ENCODE measurements at places on chromosomes 4 and X.
A peak's percentile ranks its signal among the peaks of the same experiment; 100 is the strongest.

- no peak for DNase-seq
Measured at GRCh38 chr4:152189451-152190179, 346.3 kb downstream of the FBXW7 start.

DNA sequence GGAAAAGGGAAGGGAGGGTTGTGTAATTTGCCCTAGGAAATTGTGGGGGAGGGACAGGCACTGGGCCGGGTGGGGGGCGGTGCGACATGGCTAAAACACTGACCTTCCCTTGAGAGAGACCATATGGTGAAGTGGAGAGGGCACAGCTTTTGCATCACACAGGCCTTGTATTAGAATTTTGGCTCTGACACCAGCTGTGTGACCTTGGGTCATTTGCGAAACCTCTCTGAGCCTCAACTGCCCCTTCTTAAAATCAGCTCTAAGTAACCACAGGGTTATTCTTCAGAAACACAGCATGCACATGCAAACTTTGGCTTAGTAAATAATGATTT, 25.8 kb downstream of the PDGFRA start:
- no peak for DNase-seq

DNA sequence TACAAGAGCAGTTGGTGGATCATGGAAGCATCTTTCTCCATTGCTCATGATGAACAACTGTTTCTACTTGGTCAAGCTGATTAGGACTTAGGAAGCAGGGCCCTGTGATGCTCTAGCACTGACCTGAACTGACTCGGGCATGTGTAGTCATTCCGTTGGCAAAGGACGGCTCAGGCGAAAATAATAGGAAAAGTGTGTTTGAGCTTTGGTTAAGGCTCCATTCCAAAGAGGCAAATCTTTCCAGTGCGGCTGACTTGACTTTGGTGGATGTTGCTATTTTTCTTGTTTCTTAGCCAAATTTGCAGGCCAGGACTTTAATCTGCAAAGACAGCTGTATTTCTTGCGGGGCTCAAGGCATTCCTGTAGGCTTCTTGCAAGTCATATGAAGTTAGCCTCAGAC, 39.5 kb downstream of the ZNF518B start:
- DNase-seq = no peak

DNA sequence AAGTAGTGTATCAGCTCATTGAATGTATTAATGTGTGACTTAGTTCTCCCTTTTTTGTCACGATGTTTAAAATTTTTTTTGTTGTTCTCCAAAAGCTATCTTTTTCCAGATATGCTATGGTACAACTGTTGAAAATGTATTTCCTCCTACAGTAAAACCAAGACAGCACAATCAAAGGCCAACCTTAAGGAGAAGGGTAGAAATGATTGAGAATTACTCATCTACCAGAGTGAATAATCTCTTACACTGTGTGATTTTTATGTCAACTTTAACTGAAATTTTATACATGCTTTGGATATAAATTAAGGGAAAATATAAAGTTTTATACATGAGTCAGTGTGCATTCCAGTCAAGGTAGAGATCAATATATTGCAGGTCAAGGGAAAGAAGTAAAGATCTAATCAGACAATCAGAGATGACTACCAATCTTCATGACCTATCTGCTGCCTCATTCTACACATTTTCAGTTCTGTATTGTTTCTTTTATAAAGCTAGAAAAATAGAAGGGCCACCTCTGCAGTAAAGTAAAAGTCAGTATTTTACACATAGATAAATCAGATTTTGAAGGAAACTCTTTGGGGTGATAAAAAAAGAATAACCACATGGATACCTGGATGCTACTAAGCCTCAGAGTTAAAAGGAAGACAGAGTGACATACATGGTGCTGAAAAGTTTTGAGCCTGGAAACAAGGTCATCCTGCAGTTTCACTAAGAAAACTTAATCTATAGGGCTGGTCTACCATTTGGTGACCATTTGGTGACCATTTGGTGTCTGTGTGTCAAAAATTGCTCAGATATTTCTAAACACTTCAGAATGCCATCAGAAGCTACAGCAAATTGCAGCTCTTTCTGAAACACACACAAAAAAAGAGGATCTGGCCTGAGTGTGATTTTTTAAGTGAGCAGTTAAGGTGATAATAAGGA, 1.6 kb downstream of the FAM13A start:
- no peak for DNase-seq

GRCh38 chr4:115090483-115091075, 22.8 kb downstream of the NDST4 start:
- DNase-seq = peak; percentile 23

DNA sequence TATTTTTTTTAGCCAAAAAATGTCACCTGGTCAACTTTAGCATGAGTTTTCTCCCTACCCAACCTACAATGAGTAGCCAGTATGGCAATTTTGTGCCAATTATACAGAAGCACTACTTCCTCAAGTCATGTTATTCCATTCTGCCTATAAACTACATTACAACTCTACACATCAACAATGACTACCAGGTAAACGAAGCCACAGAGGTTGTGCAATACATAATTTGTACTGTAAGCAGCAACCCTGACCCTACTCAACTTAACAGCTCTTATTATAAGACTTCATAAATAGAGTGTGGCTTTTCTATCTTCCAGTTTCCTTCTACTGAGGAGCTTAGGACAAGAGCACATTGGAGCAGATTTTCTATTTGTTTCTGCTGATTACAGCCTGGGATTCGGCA, 160.5 kb downstream of the HS3ST1 start:
- no peak for DNase-seq

DNA sequence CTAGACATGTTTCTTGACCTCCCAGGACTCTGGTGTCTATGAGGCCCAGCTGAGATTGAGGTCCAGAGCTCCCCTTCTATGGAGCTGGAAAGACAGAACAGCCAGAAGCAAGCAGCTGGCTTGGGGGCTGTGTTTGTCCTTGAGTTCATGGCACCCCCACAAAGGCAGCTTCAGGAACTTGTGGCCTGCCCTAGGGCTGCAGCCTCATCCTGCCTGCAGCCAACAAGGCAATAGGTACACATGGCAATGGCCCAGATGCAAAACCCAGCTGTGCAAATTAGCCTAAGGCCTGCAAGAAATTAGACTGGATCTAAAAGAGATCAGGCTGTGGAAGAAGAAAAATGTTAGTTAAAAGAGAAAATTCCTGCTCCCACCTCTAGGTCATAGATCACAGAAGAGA, 131.7 kb upstream of the NALF2 start:
- no peak for DNase-seq

DNA sequence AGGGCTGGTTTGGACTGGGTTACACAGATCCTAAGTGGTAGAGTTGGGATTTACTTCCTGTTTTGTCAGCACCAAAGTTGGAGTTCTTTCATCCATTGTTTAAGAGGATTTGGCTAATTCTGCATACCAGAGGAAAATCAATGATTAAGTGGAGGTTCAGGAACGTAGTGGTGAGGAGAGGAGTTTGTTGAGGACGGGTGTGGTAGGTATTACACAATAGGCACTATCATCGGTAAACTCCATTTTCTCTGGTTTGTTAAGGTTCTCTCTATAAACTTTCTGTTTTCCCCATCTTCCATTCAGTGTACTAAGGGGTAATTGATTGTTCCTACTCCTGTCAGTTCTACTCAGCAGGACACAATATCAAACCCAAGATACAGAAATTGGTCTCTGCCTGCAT, 107.5 kb upstream of the VCX2 start:
- no peak for DNase-seq

DNA sequence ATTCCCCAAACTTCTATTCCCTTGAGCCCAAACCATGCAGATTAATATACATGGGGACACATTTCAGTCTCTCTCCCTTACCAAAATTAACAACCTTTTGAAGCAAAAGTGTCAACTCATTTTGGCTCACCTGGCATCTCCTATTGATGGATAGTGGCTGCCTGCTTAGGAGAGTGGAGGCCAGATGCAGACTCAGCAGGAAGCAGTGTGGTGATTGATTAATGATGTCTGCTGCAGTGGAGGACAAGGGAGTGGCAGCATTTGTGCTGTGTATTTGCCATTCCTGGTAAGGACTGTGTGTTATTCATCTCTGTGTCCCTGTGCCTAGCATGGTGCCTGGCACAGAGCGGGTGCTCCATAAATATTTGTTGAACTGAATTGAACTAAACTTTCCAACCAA, 590.1 kb downstream of the RAB28 start:
- DNase-seq = no peak

- DNase-seq = peak; percentile 67
Measured at GRCh38 chr4:77092975-77093374, 17.2 kb upstream of the CCNI start.

- DNase-seq = no peak
Measured at GRCh38 chr4:167713756-167714155, 378.6 kb upstream of the ANXA10 start.

GRCh38 chr4:102625232-102625930, 124.2 kb downstream of the NFKB1 start:
- peak; percentile 23 for DNase-seq

DNA sequence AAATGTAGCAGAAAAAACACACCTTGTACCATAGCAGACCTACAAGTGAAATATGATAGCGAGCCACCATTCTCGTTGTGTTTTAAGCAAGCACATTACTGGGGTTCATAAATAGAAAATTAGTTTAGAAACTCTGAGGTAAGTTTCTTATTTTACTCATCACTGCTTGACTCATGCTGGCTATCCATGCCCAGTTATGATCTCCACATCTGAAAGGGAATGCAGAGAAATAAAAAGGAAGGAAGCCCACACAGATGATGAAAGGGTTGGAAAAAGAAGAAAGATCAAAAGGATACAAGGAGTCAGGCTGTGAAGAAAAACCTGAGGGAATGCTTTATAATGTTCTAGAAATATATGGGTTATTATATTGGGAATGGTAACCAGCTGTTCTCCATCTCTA, 54.5 kb downstream of the CAMK2D start:
- no peak for DNase-seq

- DNase-seq = no peak
Measured at GRCh38 chrX:77793946-77794345, 7.9 kb upstream of the ATRX start.

DNA sequence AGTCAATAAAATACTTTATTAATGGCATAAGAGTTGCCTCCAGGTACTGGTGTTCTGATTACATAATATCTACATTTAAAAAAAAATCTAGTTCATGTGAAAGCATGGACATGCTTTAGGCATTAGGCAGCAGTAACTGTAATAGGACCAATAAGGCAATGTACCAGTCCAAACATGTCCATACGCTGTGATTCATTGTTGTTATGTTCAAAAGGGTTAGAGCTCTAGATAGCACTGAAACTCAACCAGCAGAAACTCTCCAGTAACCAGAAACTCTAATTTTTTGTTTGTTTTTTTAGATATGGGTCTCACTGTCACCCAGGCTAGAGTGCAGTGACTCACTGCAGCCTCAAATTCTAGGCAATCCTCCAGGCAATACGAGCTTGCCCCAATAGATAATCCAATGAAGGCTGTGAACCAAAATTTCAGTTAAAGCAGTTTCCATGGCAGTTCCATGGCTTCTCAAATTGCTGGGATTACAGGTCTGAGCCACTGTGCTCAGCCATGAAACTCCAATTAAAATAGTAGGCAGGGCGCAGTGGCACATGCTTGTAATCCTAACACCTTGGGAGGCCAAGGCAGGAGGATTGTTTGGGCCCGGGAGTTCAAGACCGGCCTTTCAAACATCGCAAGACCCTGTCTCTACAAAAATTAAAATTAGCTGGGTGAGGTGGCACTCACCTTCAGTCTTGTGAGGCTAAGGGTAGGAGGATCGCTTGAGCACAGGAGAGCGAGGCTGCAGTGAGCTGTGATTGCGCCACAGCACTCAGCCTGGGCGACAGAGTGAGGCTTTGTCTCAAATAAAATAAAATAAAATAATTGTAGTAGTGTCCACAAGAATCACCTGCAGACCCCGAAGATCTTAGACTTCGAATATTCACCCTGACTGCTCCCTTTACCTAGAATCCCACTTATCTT, 36.3 kb downstream of the MGARP start:
- peak; percentile 28 for DNase-seq

DNA sequence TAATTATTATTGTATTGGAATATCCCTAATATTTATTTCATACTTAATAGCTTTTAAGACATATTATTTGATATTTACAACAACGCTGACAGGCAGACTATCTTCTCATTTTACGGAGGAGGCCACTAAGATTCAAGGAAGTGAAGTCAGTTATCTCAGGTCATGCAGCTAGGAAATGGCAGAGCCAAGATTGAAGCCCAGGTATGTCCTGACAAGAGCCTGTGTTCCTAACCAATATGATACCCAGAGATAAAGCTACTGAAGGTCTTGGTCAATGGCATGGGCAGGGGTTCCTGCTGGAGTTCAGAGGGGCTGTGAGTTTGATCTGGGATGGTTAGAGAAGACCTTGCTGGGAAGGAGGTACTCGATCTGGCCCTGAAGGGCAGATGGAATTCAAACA, 47.1 kb downstream of the ARHGEF6 start:
- no peak for DNase-seq

DNA sequence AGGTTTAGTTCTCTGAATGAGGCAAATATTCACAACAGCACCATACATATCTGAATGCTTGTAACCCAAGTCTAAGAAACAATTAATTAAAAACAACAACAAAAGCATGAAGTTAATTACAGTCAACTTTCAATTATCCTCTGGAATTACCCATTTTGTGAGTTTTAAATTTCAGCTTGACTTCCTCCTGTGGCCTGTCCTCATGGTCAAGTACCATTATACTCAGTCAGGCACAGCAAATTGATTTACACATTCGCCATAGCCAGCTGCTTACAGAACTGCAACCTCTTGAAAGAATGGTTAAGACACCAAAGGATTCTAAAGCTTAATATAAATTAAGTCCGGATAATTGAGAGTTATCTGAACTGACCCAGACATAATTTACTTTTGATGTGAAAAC, 306.5 kb downstream of the CAMK2D start:
- no peak for DNase-seq

- DNase-seq = no peak
Measured at GRCh38 chr4:35649778-35650177, 594.5 kb downstream of the ARAP2 start.

DNA sequence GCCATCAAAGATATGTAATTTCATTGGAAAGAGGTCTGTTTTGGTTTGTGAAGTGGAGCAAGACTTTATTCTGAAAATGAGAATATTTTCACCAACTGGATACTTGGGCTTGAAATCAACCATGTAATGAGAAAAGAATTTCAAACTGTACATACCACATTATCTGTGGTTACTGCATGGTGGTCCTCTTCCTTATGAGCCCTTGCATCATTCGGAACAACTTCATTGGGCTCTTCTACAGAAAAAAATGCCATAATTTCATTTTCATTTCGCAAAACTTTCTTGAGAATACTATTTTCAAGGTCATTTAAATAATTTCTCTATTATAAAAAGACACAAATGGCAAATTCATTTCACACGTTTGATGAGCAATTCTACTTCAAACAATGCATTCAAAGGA, 148.6 kb upstream of the RPS6KA6 start:
- no peak for DNase-seq

- peak; percentile 53 for DNase-seq
Measured at GRCh38 chr4:157204634-157205244, 15.8 kb upstream of the GRIA2 start.

DNA sequence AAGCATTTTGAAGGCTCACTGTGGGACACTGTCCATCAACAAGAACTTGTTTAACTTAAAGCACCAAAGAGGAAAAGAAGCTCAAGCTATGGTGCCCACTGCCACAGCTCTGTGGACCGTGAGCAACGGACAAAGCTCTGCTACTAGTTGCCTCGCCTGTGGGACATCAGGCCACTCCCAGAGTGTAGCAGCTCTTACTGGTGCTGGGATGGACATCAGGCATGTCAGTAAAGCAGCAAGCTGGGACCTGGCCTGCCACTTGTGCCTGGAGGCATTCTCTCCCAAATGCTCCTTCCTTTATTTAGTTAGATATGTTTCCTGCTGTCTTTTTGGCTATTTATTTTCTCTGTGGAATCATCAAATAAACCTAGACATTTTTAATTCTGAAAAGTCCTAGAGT, 46.7 kb downstream of the TMEM154 start:
- no peak for DNase-seq
